ENCODE measurements at places on chromosomes 4 and X.

DNA sequence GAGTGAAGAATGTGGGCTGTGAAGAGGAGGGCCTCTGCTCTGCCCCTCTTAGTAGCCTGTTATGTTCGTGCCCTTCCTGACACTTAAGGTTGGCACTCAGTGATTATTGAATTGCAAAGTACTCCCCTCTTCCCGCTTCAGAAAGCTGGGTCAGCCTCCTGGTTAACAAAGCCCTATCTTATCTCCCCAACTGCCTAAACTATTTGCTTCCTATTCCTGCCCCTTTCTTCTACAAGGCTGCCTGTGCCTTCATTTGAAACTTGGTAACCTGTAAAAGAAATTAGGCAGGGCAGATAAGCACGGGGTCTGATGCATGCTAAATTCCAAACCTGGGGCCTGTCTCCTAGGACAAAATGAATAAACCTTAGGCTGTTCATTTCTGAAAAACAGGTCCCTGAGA, 23.1 kb upstream of the TMEM150C start:
- no peak for DNase-seq

GRCh38 chr4:27568236-27568951, 707.8 kb downstream of the STIM2 start:
- DNase-seq, result no peak

GRCh38 chr4:118213101-118213500, 139.7 kb downstream of the PRSS12 start:
- no peak for DNase-seq

GRCh38 chr4:176920694-176921093, 128.0 kb upstream of the VEGFC start:
- DNase-seq, result no peak

Data from NCI-H187 (cell line).